Uterus (tissue), 4 donors: ENCODE measurements at places on chromosomes 1 and 21. TPM values are rescaled to one million over a fixed set of nuclear protein-coding genes. Genes with fewer than 3 reads are reported as not detected.

DNA sequence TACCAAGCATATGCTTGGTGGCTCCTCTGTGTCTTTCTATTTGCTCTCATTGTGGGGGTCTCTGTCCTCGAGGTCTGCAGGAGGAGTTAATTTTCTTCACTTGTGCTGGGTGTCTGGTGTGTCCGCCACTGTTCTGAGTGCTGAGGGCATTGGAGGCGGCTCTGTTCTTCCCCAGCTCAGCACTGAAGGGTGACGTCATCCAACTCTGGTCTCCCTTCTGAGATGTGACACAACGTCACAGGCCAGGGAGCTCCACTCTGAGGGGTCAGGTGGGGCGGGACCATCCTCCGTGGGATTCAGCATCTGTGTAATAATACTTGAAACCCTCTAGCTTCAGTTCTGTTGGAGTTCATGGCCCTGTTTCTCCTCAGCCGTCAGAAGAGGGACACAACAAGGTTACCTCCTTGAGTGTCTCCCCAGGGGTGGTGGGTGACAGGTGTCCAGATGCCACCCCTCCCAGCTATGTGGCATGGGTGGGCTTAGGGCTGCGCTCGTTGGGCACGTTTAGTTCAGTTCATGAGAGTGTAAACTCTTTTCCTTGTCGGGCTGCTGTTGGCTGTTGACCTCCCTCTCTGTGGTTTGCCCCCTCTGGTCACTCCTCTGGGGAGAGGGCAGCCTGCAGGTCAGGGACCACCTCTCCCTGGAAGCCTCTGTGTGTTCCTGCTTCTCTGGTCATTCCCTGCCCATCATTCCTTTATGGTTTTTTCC lies 3.1 kb downstream of the IBA57 start:
- DNase-seq = no peak

GRCh38 chr1:151210830-151211229 lies 12.5 kb downstream of the PIP5K1A start:
- no peak for DNase-seq

GRCh38 chr1:30474818-30475200 lies 248.6 kb downstream of the MATN1 start:
- DNase-seq = no peak

HAX1 gene
- total RNA-seq = 65.9 TPM

CRABP2 gene
- not detected for total RNA-seq

CD48 gene
- 1.5 TPM for total RNA-seq
